ENCODE measurements at places on chromosomes 5 and 9.

GRCh38 chr5:82777106-82777505, 300.1 kb downstream of the TMEM167A start:
- no peak for DNase-seq

GRCh38 chr5:159844267-159845121, 71.8 kb upstream of the ADRA1B start:
- DNase-seq: no peak

- DNase-seq: no peak
These were observed 37.8 kb upstream of the MIER3 start for GRCh38 chr5:56989676-56990075.

DNA sequence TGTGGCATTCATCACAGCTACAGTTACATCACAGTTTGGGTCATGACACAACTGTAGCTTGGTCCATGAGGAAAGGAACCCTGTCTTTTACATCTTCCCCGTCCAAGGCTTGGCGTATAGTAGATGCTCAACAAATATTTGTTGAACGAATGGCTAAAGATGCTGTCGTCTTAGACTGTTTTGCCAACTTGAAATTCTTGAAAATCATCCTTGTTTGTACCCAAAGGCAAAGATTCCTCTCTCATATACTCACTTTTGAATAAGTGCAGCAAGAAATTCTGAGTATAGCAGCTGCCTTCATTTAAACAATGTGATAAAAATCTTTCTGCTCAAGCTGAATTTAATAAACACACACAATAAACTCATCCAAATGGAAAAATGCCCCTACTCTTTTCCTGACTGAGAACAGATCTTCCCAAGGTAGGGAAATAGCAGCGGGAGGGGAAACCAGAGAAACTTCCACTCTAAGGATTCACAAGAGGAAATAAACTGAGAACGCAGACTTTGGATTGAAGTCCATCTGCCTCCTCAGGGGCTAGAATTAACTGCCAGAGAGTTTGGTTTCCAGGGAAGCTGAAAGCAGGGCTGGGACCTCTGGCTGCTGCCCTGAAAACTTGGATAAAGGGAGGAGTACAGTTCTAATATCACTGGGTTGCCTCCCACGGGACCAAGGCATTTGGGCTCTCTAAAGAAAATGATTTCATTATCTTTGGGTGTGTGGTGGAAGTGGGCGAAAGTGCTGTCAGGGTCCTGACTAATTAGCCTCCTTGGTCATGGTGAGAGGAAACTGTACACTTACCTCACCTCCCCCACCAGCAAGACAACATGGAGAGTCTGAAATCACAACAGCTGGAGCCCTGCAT, 99.1 kb downstream of the DPYSL3 start:
- DNase-seq: no peak

DNA sequence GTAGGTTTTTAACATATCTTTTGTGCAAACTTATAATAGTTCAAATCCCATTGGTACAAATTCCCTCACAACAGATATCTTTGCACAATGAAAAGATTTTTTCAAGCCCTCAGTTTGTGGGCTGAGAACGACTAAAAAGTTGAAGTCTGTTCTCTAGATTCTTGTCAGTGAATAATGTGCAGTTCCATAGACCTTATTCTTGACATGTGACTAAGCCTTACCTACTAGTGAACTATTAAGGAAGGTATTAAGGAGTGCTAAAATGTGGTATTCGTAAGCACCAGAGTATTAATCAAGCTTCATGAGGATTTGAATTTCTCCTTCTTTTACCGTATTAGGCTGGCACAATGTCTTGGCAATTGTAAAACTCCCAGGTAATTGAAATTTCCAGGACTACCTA, 205.6 kb upstream of the DMRTA1 start:
- no peak for DNase-seq

DNA sequence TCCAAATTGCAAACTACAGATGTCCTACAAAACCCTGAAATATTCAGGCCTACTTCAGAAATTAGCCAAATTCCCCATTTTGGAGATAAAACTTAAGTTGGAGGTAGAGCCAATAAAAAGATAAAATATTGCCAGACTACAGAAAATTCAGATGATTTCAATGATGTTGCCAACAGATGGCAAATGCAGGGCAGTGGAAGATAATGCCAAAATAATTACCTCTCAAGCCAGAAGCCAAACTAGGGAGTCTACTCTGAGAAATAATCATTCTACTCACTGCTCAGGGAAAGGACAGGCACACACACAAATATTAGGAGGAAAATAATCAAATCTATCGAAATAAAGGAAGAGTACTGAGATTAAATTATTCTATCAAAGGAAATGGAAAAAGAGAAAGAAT, 347.5 kb upstream of the CCNG1 start:
- DNase-seq: peak; percentile 80

- DNase-seq: no peak
These were observed 240.3 kb downstream of the CACNA1B start for GRCh38 chr9:138117836-138118235.

- DNase-seq: no peak
These were observed 66.4 kb downstream of the DAPK1 start for GRCh38 chr9:87564111-87564510.

GRCh38 chr5:103456476-103456875, 106.1 kb downstream of the NUDT12 start:
- no peak for DNase-seq

GRCh38 chr9:112971415-112971814, 40.6 kb downstream of the ZNF883 start:
- DNase-seq: no peak

DNA sequence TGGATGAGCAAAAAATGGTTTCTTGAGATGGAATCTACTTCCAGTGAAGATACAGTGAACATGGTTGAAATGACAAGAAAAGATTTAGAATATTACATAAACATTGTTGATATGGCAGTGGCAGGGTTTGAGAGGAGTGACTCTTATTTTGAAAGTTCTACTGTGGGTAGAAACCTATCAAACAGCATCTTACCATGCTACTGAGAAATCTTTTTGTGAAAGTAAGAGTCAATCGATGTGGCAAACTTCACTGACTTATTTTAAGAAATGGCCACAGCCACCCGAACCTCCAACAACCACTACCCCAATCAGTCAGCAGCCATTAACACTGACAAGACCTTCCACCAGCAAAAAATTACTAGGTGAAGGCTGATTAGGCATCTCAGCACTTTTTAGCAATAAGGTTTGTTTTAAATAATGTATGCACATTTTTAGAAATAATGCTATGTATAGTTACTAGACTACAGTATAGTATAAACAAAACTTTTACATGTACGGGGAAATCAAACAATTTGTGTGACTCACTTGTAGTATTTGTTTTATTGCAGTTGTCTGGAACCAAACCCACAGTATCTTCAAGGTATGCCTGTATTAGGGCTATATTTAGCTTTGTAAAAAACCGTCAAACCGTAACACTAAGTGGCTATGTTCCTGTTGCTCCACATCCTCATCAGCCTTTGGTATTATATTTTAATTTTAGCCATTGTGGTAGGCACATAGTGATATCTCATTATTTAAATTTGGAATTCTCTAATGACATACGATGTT, 30.6 kb upstream of the ADAMTS6 start:
- DNase-seq: no peak

DNA sequence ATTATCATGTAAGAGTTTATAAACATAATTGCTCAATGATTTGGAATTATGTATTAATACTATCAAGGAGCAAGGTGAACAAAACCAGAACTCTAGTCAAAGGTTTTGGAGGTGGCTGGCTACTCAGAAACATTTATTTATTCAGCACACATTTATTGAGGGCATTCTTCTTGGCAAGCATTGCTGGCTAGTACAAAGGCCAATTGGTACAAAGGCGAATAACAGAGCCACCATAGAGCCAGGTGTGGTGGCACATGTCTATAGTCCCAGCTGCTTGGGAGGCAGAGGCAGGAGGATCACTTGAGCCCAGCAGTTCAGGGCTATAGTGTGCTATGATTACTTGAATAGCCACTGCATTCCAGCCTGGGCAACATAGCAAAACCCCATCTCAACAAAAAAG, 242.1 kb downstream of the CWC27 start:
- no peak for DNase-seq

- DNase-seq: no peak
These were observed 264.8 kb upstream of the PTGER4 start for GRCh38 chr5:40414922-40415321.

GRCh38 chr5:63128018-63128417, 549.4 kb downstream of the LRRC70 start:
- no peak for DNase-seq

DNA sequence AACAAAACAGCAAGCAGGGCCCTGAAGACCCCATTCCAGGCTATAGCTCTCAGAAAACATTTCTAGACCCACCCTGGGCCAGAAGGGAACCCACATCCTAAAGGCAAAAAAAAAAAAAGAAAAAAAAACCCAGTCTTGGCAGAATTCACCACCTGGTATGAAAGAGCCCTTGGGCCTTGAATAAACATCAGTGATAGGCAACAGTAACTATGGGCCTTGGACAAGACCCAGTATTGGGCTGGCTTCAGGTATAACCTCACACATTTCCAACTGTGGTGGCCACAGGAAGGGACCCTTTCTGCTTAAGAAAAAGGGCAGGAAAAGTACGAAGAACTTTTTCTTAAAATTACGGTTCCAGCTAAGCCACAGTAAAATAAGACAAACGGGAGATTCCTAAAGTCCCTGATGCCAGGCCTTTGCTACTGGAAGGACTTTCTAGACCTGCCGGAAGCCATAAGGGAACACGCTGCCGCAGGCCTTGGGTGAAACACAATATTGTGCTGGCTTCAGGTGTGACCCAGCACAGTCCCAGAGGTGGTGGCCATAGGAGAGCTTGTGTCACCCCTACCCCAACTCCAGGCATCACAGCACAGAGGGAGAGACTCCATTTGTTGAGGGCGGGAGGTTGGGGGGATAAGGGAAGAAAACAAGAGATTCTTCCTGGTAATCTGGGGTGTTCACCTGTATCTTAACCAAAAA, 505.2 kb upstream of the RGMB start:
- DNase-seq: no peak

Measured in NCI-H446 treated with DMSO at 0.1 percent for 48 hours (cell line).